ENCODE measurements at places on chromosomes 3 and 15.

DNA sequence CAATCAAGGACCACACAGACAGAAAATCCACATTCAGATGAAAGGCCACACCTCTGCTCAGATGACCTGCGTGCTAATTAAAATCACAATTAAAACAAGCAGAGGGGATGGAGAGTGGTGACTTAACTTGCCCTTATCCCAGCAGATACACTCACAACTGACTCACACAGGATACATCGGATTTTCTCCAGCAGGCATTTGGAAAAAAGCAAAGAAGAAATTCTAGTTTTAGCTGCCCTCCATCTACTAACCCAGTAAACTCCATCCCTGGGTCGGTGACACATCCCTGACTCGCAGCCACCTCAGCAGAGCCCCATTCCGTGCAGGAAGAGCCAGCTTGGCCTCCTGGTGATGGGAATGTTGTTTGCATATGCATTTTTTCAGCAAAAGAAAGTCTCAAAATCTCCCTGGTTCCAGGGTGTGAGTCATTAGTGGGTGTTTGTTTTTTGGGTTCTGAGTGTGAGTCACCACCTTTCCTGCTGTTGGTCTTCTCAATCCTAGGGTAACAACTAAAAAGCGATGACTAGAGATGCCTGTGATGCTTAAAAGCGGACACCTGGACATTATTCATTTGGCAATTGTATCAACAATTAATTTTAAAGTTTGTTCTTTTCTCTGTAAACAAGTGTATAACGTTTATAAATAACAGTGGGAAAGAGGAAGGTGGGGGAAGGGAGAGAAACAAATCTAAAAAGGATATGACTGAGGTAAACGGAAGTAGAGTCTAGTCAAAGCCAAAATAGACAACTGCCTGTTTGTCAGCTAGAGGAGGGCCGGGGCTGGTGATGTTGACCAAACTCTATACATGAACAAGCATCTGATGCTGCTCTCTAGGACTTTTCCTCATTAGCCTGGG lies 49.8 kb upstream of the SLC4A7 start:
- DNase-seq = no peak

DNA sequence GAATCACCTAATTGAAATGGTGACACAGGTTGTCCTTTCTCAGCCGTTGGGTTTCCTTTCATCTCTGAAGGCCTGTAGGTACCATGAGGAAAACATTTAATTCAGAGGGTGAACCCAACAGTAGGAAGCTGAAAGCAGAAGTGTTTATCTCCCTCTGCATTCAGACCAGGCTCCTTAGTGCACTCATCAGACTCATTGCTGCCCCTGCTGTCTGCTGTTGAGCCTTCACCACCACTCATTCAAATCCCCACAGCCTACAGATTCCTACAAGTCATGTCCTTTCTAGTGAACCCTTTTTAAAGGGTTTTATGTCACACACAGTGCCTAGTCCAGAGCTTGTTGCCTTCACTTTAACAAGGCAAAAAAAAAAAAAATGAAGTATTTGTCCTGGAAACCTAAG lies 13.4 kb downstream of the WDR48 start:
- DNase-seq = no peak

GRCh38 chr3:140902791-140903190 lies 38.8 kb upstream of the SLC25A36 start:
- no peak for DNase-seq

- DNase-seq = peak; percentile 54
Measured at GRCh38 chr3:57397175-57398026, 104.9 kb upstream of the ASB14 start.

DNA sequence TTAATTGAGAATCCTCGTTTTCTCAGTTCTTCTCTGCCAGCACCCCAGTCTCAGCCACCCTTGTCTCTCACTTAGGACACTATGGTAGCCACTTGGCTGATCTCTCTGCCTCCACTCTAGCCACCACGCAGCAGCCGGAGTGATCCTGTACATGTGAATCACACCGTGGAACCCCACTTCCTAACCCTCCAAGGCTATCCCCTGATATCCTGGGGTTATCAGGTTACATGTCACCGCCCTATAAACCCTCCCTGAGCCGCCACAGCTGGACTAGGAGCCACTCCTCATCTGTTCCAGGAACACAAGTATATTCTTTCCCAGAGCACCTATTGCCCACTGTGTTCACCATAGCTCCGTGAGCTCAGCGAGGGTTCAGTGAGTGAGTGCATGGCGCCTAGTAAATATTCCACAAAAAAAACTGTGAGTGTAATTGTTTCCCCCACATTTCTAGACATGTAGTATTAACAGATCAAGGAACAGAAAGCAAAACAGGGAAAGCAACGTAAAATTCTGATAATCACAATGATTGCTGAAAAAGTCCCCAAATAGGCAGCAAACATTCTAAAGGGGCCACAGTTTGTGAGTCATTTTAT lies 661 bp upstream of the PARP14 start:
- no peak for DNase-seq

GRCh38 chr15:71743861-71744382 lies 66.4 kb upstream of the NR2E3 start:
- DNase-seq = peak; percentile 44

GRCh38 chr15:99273801-99274200 lies 22.5 kb downstream of the LRRC28 start:
- no peak for DNase-seq

DNA sequence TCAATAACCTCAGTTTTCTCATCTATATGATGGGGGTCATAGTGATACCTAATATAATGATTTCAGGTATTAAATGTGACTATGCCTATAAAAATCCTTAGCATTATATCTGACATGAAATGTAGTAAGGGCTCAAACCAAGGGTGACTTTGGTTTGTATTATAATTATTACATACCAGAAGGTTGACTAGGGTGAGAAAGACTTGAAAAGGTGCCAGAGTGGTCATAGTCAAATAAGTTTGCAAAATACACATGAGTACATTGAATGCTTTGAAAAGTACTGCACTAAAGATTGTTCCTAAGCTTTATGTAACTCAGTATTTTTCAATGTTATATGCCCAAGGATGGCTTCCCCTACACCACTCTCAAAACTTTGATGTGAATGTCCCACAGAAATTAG lies 297.2 kb downstream of the ARPP21 start:
- DNase-seq = no peak

DNA sequence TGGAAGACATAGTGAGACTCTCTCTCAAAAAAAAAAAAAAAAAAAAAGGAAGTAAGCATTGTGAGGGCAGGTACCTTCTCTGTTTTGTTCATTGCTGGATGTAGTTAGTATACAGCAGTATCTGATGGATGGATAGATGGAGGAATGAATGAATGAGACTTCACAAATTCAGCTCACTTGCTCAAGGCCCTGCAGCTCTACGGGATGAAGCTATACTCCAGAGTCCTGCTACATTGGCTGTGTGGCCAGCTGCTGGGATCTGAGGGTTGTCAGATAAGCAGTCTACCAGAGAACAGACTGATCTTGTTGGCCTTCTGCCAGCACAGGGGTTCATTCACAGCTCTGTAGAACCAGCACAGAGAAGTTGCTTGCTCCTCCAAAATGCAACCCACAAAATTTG lies 35.0 kb downstream of the MLH1 start:
- no peak for DNase-seq

- no peak for DNase-seq
Measured at GRCh38 chr15:100248236-100248635, 93.5 kb downstream of the ADAMTS17 start.

- DNase-seq = no peak
Measured at GRCh38 chr15:78672285-78673014, 31.4 kb upstream of the CHRNB4 start.

GRCh38 chr3:34207806-34208205 lies 409.4 kb downstream of the PDCD6IP start:
- no peak for DNase-seq

DNA sequence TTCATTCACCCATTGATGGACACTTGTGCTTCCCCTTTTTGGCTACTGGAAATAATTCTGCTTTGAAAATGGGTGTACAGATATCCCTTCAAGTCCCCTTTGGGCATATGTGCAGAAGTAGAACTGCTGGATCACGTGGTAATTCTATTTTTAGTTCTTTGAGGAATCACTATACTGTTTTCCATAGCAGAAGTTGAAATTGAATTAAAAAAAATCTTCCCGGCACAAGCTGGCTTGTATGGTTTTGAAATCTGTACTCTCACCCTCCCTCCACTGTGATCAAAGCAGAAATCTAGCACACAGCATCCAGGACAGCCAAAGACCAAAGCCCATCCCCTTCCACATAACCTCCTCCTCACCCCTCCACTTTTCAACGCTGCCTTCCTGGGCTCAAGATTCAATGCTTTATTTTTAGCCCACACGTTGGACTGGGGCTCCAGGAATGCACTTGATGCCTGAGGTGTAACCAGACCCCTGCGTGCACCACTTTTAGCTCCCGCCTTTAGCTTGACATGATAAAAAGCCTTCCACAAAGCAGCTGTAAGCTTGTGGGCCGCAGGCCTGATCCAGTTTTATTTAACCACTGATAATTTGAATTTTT lies 29.9 kb downstream of the TMEM40 start:
- DNase-seq = no peak

- DNase-seq = no peak
Measured at GRCh38 chr3:138205527-138205926, 18.4 kb downstream of the ARMC8 start.
